ENCODE measurements at places on chromosomes 5 and 9. TPM values are rescaled to one million over a fixed set of nuclear protein-coding genes. Genes with fewer than 3 reads are reported as not detected.

SPACA9 gene
- total RNA-seq = 13.9 TPM

C9orf153 gene
- 0.95 TPM for total RNA-seq

FRMPD1 gene
- total RNA-seq = 0.06 TPM

GRCh38 chr5:56339732-56340131 is 106.6 kb upstream of the ANKRD55 start:
- no peak for DNase-seq
- H3K4me1 ChIP-seq = no peaks in the 10 kb centered on the region
- H3K36me3 ChIP-seq = no peaks in the 10 kb centered on the region
- H3K27ac ChIP-seq = no peak overlapping the region

DNA sequence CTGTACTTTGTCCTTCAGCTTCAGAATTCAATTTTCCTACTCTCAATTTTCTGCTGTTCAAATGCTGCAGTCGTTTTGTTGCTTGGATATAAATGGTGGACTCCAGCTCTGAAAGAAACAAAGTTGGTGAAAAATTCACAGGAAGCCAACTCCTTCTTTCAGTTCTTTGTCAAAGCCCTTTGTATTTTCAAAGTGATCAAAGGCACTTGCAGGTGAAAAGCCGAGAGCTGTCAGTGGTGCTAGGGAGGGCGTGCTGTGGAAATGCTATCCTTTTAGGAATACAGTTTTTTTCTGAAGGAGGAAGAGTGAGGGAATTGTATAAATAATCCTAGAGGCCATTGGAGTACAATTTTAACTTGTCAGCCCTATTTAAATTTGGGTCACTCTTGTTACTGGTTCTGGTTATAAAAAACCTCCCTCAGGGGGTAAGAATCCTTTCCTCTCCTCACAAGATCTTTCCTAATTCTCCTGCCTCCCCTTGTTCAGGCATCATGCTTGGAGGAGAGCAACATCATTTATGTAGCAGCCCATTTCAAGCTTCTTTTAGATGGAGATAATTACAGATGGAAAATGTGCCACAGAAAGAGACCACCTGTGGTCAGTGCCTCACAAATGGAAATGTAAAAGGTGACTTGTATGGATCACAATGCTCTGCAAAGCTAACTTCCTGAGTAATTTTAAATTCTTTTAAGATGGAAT is 62.5 kb upstream of the GHR start:
- H3K36me3 ChIP-seq = no peaks in the 10 kb centered on the region
- H3K27me3 ChIP-seq = no peaks in the 10 kb centered on the region
- H3K4me3 ChIP-seq = no peak overlapping the region
- H3K4me1 ChIP-seq = no peaks in the 10 kb centered on the region
- DNase-seq = no peak

DNA sequence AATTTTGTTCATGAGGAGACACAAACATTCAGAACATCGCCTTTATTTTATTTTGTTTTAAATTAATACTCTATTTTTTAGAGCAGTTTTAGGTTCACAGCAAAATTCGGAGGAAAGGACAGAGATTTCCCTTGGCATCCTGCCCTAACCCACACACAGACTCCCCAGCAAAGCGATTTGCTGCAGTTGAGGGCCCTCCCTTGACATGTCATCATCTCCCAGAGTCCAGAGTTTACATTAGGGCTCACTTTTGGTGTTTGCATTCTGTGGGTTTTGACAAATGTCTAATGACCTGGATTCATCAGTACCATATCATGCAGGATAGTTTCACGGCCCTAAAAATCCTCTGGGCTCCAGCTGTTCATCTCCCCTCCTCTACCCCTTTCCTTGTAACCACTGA is 33.6 kb upstream of the COL5A1 start:
- DNase-seq = no peak
- peaks cover 6% of the 10 kb centered on the region for H3K27me3 ChIP-seq
- H3K36me3 ChIP-seq = no peaks in the 10 kb centered on the region
- no peak overlapping the region for H3K27ac ChIP-seq
- H3K4me3 ChIP-seq = no peak overlapping the region

DNA sequence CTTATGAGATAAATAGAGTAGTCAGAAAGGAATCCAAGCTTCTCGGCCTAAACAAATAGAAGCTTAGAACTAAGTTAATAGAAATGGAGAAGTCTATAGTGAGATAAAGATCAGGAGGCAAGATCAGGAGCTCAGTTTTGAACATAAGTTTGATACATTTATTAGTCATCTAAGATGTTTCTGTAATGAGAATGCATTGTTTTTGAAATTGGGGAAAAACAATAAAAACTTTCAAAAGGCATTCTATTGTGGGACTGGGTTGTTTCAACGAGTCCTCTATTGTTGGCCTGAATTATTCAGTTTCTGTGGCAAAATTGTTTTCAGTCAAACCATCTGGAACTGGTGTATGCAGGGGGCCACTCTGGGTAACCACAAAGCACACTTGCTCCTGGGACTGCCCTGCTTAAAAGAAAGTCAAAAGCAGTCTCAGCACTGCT is 181.0 kb upstream of the CLINT1 start:
- H3K36me3 ChIP-seq = no peaks in the 10 kb centered on the region
- DNase-seq = no peak
- H3K4me1 ChIP-seq = no peaks in the 10 kb centered on the region
- H3K4me3 ChIP-seq = no peak overlapping the region
- H3K27ac ChIP-seq = no peak overlapping the region
- H3K27me3 ChIP-seq = no peaks in the 10 kb centered on the region

GRCh38 chr5:98163796-98164493 is 609.5 kb upstream of the RGMB start:
- H3K4me1 ChIP-seq = no peaks in the 10 kb centered on the region
- no peaks in the 10 kb centered on the region for H3K27me3 ChIP-seq
- no peak overlapping the region for H3K4me3 ChIP-seq
- no peaks in the 10 kb centered on the region for H3K36me3 ChIP-seq
- no peak overlapping the region for H3K27ac ChIP-seq
- DNase-seq = no peak

DNA sequence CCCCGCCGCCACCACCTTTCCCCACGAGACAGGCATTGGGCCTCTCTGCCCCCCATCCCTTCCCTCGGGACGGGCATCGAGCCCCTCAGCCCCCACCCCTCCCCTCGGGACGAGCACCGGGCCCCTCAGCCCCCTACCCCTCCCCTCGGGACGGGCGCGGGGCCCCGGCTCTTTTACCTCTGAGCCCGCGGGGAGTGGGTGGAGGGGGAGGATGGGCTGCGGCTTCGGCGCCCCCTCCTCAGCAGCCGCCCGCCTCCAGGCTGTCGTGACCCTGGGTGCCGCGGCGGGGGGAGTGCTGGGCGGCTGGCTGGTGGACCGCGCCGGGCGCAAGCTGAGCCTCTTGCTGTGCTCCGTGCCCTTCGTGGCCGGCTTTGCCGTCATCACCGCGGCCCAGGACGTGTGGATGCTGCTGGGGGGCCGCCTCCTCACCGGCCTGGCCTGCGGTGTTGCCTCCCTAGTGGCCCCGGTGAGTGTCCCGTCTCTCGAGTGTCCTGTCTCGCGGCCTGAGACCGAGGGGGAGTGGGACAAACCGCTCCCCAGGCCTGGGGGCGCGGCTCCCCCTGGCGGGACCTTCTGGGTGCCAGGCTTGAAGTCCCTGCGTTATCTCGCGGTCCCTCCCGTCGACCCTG is 791 bp downstream of the SLC2A8 start:
- peak; percentile 70 for DNase-seq
- H3K36me3 ChIP-seq = peaks cover 14% of the 10 kb centered on the region

- peaks cover 3% of the 10 kb centered on the region for H3K36me3 ChIP-seq
- no peak for DNase-seq
- H3K4me3 ChIP-seq = no peak overlapping the region
- H3K27ac ChIP-seq = no peak overlapping the region
Observed at GRCh38 chr5:32583582-32584232, 1.6 kb upstream of the SUB1 start.

DNA sequence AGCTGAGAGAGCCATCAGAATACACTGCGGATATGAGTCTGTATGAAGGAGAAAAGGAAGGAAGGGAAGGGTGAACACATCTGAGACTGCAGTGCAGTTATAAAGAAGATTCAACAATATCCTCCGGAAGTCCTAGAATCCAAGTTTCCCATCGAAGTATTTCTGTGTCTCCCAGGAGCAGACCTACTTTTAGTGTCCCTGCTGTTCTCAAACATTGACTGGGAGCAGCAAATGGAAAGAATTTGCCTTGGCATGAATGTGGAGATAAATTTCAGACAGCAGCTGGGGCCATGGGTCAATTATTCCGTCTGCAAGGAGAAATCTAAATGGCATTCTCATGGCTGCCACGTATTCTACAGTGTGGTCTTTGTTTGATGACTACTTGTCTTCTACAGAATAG is 478.1 kb upstream of the SMC2 start:
- H3K27me3 ChIP-seq = no peaks in the 10 kb centered on the region
- no peak overlapping the region for H3K4me3 ChIP-seq
- H3K4me1 ChIP-seq = no peaks in the 10 kb centered on the region
- H3K36me3 ChIP-seq = no peaks in the 10 kb centered on the region

GRCh38 chr9:127522727-127523126 is 71.4 kb downstream of the LRSAM1 start:
- peak overlapping the region; percentile 87 for H3K27ac ChIP-seq
- peaks cover 52% of the 10 kb centered on the region for H3K4me1 ChIP-seq
- no peak for DNase-seq
